ENCODE measurements at places on chromosomes 7 and 10. TPM values are rescaled to one million over a fixed set of nuclear protein-coding genes. Genes with fewer than 3 reads are reported as not detected.
A peak's percentile ranks its signal among the peaks of the same experiment; 100 is the strongest.

- H3K36me3 ChIP-seq: no peaks in the 10 kb centered on the region
- peak overlapping the region; percentile 72 for H3K4me3 ChIP-seq
- no peaks in the 10 kb centered on the region for H3K27me3 ChIP-seq
These were observed 225.9 kb downstream of the TRIL start for GRCh38 chr7:28732071-28732869.

GRCh38 chr7:2460641-2461040, 15.6 kb downstream of the GRIFIN start:
- H3K27ac ChIP-seq: no peak overlapping the region
- no peak for DNase-seq
- H3K4me1 ChIP-seq: no peaks in the 10 kb centered on the region
- no peak overlapping the region for H3K4me3 ChIP-seq
- H3K36me3 ChIP-seq: no peaks in the 10 kb centered on the region

- peaks cover 5% of the 10 kb centered on the region for H3K4me1 ChIP-seq
- peak; percentile 7 for DNase-seq
- H3K27ac ChIP-seq: no peak overlapping the region
- peaks cover 4% of the 10 kb centered on the region for H3K27me3 ChIP-seq
- no peak overlapping the region for H3K4me3 ChIP-seq
These were observed 103.5 kb upstream of the FAM3C start for GRCh38 chr7:121499624-121500023.

GRCh38 chr10:76357726-76358415, 926.4 kb downstream of the LRMDA start:
- H3K4me1 ChIP-seq: peaks cover 4% of the 10 kb centered on the region
- H3K27ac ChIP-seq: no peak overlapping the region
- H3K27me3 ChIP-seq: no peaks in the 10 kb centered on the region
- no peaks in the 10 kb centered on the region for H3K36me3 ChIP-seq

GRCh38 chr10:97875391-97875790, 25.7 kb downstream of the GOLGA7B start:
- H3K27me3 ChIP-seq: peaks cover 44% of the 10 kb centered on the region
- DNase-seq: peak; percentile 49
- H3K27ac ChIP-seq: 0 out of 2 replicates have a peak overlapping the region, but pooled peaks have one; percentile 4
- no peak overlapping the region for H3K4me3 ChIP-seq

DNA sequence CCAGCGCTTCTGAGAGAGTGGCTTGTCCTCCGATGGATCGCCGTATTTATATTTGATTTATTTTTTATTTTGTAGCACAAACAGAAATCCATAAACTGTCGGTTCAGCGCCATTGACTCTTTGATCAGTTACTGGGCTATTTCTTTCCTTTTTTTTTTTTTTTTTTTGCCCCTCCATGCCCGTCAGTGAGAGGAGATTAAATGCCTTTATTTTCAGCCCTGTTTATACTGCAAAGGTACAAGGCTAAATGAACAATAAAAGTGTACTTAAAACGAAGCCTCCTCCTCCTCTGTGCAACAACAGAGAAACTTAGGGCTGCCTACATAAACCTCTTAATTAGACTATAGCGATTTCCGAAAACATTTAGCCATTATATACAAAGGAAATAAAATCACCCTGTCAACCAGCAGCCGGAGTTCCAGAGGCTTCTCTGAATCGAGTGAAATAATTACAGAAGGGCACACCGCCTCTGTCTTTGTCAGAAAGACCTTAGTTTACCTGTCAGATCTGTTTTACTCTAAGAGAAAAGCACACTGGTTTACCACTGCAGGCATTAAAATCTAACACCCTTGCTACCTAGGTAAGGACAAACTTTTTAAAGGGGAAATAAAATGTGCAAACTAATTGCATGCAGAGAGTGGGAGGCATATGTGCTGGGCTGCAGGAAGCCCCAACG, 3.5 kb downstream of the EBF3 start:
- no peaks in the 10 kb centered on the region for H3K36me3 ChIP-seq
- H3K4me1 ChIP-seq: no peaks in the 10 kb centered on the region
- H3K27ac ChIP-seq: no peak overlapping the region
- H3K4me3 ChIP-seq: no peak overlapping the region
- H3K27me3 ChIP-seq: peaks cover 77% of the 10 kb centered on the region

- no peaks in the 10 kb centered on the region for H3K4me1 ChIP-seq
- DNase-seq: no peak
- no peak overlapping the region for H3K4me3 ChIP-seq
- H3K27me3 ChIP-seq: no peaks in the 10 kb centered on the region
- no peak overlapping the region for H3K27ac ChIP-seq
- no peaks in the 10 kb centered on the region for H3K36me3 ChIP-seq
These were observed 344.1 kb upstream of the NPVF start for GRCh38 chr7:25572423-25572822.

DNA sequence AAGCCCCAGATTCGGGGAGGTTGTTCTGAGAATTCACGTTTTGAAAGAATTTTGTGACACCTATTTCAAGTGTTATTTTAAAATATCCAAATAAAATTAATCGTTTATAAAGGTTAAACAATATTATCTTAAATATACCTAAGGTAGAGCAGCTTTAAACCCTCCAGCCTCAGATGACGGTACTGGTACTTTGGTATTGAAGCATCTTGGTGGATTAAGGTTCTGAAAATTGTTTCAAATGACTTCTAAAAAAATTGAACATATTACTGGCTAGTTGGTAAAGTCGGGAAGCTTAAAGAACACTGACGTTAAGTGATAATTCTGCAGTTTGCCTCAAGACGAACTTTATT, 392 bp upstream of the HUS1 start:
- DNase-seq: peak; percentile 12
- H3K4me3 ChIP-seq: peak overlapping the region; percentile 93
- peaks cover 18% of the 10 kb centered on the region for H3K4me1 ChIP-seq
- H3K27ac ChIP-seq: peak overlapping the region; percentile 72
- H3K27me3 ChIP-seq: no peaks in the 10 kb centered on the region
- H3K36me3 ChIP-seq: peaks cover 31% of the 10 kb centered on the region

DNA sequence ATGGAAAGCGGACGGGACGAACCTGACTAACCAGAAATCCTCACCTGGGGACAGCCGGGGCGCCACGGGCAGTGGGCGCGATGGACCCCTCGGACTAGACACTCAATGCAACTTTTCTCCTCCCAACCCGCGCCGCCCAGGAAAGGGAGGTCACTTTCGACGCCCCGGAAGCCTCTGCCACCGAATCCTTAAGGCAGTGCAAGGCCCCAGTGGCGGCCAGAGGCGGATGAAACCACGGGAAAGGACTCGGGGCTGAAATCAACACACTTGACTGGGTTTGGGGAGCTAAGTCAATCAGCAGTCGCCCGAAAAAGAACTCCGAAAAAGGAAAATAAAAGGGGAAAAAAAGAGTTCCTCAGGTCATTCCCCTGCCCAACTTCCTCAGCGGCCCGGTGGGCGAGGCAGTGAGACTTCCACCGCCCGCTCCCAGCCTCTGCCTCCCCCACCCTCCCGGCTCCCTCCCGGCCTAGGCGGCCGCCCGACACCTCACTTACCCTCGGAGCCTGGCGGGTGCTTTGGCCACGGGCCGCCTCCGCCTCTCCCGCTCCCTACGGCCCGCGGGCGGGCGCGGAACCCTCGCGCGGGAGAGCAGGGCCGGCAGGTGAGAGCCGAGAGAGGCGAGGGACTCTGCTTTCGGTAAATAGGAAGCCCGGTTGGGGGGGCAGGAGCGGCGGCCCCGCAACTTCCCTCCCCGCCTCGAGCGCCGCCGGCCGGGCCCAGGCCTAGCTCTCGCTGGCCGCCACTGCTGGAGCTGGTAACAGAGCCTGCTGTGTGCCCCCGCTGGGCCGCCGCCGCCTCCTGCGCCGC, 518 bp downstream of the WAPL start:
- H3K27me3 ChIP-seq: no peaks in the 10 kb centered on the region
- peak overlapping the region; percentile 92 for H3K4me3 ChIP-seq
- peaks cover 31% of the 10 kb centered on the region for H3K4me1 ChIP-seq
- peaks cover 15% of the 10 kb centered on the region for H3K36me3 ChIP-seq

GRCh38 chr7:82675396-82675795, 231.8 kb upstream of the CACNA2D1 start:
- H3K36me3 ChIP-seq: no peaks in the 10 kb centered on the region
- H3K4me3 ChIP-seq: no peak overlapping the region
- H3K27ac ChIP-seq: no peak overlapping the region
- no peaks in the 10 kb centered on the region for H3K27me3 ChIP-seq

DNA sequence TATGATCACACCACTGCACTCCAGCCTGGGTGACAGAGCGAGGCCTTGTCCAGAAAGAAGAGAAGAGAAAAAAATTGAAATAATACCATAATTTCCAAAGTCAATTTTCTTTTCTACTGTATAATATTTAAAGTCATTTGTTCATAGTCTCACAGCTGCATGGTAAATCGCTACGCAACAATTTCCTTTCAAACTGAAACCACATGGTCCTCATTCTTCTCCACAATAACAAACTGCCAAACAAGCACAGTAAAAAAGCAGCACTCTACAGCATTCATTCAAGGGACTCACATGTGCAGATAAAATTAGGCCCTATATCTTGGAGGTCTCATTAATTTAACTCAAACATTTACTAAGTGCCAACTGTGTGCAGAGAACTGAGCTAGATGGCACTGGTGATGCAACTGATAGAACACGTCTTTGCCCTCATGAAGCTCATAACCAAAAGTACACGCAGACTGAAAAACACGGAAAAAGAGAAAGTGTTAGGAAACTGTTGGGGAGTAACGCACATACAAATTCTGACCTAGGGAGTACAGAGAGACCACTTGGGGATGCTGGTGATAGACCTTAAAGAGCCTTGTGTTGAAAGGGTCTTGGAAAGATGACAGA, 68.4 kb upstream of the SRRM3 start:
- no peak for DNase-seq
- no peak overlapping the region for H3K27ac ChIP-seq
- H3K4me1 ChIP-seq: peaks cover 12% of the 10 kb centered on the region
- H3K36me3 ChIP-seq: no peaks in the 10 kb centered on the region
- H3K27me3 ChIP-seq: peaks cover 7% of the 10 kb centered on the region
- no peak overlapping the region for H3K4me3 ChIP-seq

- no peak overlapping the region for H3K27ac ChIP-seq
- no peaks in the 10 kb centered on the region for H3K4me1 ChIP-seq
- H3K36me3 ChIP-seq: no peaks in the 10 kb centered on the region
- DNase-seq: no peak
- no peaks in the 10 kb centered on the region for H3K27me3 ChIP-seq
These were observed 82.2 kb downstream of the SLC16A9 start for GRCh38 chr10:59627366-59628018.

GRCh38 chr10:131983780-131984179, 2.1 kb upstream of the BNIP3 start:
- no peaks in the 10 kb centered on the region for H3K27me3 ChIP-seq
- H3K4me1 ChIP-seq: peaks cover 14% of the 10 kb centered on the region
- DNase-seq: peak; percentile 93
- H3K27ac ChIP-seq: peak overlapping the region; percentile 8
- H3K4me3 ChIP-seq: no peak overlapping the region

- peaks cover 14% of the 10 kb centered on the region for H3K4me1 ChIP-seq
- H3K36me3 ChIP-seq: no peaks in the 10 kb centered on the region
- H3K4me3 ChIP-seq: no peak overlapping the region
- no peak overlapping the region for H3K27ac ChIP-seq
- no peak for DNase-seq
These were observed 60.5 kb downstream of the CCNY start for GRCh38 chr10:35396560-35397434.

DNA sequence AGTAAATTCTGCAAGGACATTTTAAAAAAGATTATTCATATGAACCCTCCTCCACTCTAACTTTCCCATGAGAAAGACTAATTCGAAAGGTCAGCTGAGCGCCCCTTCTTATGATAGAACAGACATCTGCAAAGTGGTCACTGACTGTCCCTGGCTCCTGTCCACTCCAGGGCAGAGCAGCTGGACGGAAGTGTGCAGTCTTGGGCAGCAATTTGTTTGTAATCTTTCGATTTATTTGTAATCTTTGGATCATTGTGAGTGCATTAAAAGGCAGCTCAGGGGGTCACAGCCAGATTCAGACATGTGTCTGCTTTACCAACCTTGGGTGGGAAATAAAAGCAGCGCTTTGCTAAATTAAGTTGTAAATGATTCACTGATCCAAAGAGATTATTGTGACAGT, 158.8 kb upstream of the ADARB2 start:
- H3K4me1 ChIP-seq: no peaks in the 10 kb centered on the region
- no peak for DNase-seq
- H3K4me3 ChIP-seq: no peak overlapping the region
- no peaks in the 10 kb centered on the region for H3K27me3 ChIP-seq
- H3K27ac ChIP-seq: no peak overlapping the region

GRCh38 chr10:69897999-69898398, 96.3 kb downstream of the COL13A1 start:
- H3K4me3 ChIP-seq: no peak overlapping the region
- H3K27ac ChIP-seq: no peak overlapping the region
- H3K36me3 ChIP-seq: no peaks in the 10 kb centered on the region
- no peak for DNase-seq

DNA sequence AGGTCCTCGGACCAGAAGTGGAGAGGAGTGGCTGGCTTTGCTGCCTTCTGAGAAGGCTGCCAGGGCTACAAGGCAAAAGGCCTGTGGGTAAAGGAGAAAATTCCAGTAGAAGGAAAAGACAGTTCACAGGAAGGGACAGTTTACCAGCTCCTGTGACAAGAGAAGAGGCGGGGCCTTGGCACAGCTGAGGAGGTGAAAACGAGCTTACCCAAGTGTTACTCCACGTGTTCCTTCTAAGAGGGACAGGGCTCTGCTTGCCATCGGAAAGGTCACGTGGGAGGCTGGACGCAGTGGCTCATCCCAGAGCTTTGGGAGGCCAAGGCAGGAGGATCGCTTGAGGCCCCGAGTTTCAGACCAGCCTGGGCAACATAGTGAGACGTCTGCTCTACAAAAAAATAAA, 129.4 kb upstream of the ZNF746 start:
- no peak overlapping the region for H3K4me3 ChIP-seq
- H3K27me3 ChIP-seq: peaks cover 17% of the 10 kb centered on the region
- H3K36me3 ChIP-seq: no peaks in the 10 kb centered on the region
- no peak overlapping the region for H3K27ac ChIP-seq
- peaks cover 12% of the 10 kb centered on the region for H3K4me1 ChIP-seq

The PLEKHS1 gene
- total RNA-seq: not detected

The MET gene
- 68.8 TPM for total RNA-seq

The MRC1 gene
- not detected for total RNA-seq

The ADAMTS14 gene
- total RNA-seq: 0.97 TPM

The ELN gene
- total RNA-seq: 974 TPM

The CARD11 gene
- not detected for total RNA-seq

The MSRB2 gene
- total RNA-seq: 25.0 TPM

The BBIP1 gene
- 17.3 TPM for total RNA-seq

The FAM25G gene
- total RNA-seq: not detected

The HOXA10 gene
- 27.4 TPM for total RNA-seq

The HOXA9 gene
- total RNA-seq: 32.1 TPM

The PLAC9 gene
- 19.6 TPM for total RNA-seq

The OPN1SW gene
- total RNA-seq: not detected

The KCND2 gene
- total RNA-seq: 2.7 TPM

The A1CF gene
- not detected for total RNA-seq

The CYP2C19 gene
- total RNA-seq: not detected

The COL28A1 gene
- not detected for total RNA-seq

All from GM23248 (cell line).